ENCODE measurements at places on chromosomes 1 and 21. TPM values are rescaled to one million over a fixed set of nuclear protein-coding genes. Genes with fewer than 3 reads are reported as not detected.

CD48 gene
- not detected for total RNA-seq

GRCh38 chr1:204091787-204092312, 18.9 kb downstream of the SOX13 start:
- no peak for DNase-seq

GRCh38 chr1:26162220-26162709, 3.4 kb downstream of the FAM110D start:
- DNase-seq: peak; percentile 25

PTCH2 gene
- total RNA-seq: 1.9 TPM

DNA sequence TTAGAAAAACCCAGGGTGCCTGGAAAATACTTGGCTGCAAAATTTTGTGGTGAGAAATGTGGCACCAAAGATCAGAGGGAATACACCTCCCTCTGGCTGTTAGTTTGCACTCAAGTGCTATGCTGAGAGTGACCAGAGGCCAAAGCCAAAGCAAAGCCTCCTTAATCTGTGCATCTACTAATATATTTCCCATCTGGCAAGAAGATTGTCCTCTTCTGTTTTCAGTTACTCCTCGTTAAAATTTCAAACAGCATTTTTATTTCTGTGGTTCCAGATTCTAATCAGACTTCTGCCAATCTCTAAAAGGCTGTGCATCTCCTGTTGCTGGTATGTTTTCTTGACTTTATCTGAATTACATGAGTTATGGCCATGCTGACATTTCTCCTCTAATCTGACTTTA, 327.4 kb downstream of the TBX15 start:
- DNase-seq: no peak

DNA sequence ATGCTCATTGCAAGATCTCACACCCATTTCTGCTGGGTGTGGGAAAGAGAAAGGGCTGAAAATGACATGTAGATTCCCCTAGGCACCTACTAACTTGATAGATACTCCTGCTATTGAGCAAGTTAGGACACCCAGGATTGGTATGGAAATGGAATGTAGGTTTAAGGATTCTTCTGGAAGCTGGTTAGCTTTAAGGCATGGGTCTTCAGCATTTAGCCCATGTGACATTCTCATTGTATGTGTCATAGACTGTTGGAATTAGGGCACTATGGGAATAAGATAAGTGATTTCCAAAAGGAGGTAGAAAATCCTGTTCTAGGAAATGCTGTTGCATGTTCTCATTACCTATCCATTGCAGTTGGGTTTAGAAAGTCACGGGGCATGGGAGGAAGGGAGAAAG, 76.2 kb downstream of the DISC1 start:
- no peak for DNase-seq

- no peak for DNase-seq
These were observed 6.3 kb upstream of the PLD5 start for GRCh38 chr1:242530761-242531160.
